ENCODE measurements at places on chromosomes 12 and 14.

- DNase-seq, result no peak
Observed at GRCh38 chr12:128269181-128269591, 2.2 kb downstream of the TMEM132C start.

DNA sequence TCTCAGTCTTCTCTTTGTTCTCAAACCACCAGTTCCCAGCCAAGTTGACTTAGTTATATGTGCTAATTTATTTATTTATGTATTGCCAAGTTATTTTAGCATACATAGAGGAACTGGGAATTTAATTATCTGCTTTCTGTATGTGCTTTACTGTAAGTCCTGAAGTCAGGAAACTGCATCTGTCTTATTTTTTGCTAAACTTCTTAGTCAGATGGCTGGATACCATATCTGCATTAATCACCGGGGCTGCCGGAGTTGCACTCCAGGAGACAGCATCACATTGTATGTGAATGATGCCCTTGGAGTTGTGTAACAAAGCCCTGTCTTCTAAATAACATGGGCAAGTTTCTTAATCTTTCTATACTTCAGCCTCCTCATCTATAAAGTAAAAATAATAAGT lies 96.2 kb downstream of the MON2 start:
- DNase-seq, result no peak

- no peak for DNase-seq
Observed at GRCh38 chr12:100661300-100661951, 87.9 kb downstream of the GAS2L3 start.

GRCh38 chr14:47935332-47935731 lies 259.9 kb upstream of the MDGA2 start:
- DNase-seq, result no peak

- no peak for DNase-seq
Observed at GRCh38 chr14:77837926-77838325, 38.0 kb downstream of the ADCK1 start.

- DNase-seq, result no peak
Observed at GRCh38 chr12:130813436-130813835, 25.6 kb downstream of the STX2 start.

GRCh38 chr12:11812586-11813437 lies 163.3 kb downstream of the ETV6 start:
- no peak for DNase-seq

- DNase-seq, result no peak
Observed at GRCh38 chr12:75909714-75910656, 121.6 kb downstream of the PHLDA1 start.

Measured in SW 1271 (cell line).